Smooth muscle cell of the pulmonary artery (primary cell): ENCODE measurements at places on chromosomes 5 and 9. TPM values are rescaled to one million over a fixed set of nuclear protein-coding genes. Genes with fewer than 3 reads are reported as not detected.

The ORM2 gene
- not detected in 2 replicates for total RNA-seq

The FSTL4 gene
- 0.07 TPM in 1 of 2 replicates, not detected in the other for total RNA-seq

The PCDHB11 gene
- 0.69 and 0.85 TPM in 2 replicates for total RNA-seq

The TMEM252 gene
- not detected in 2 replicates for total RNA-seq

The FOXD4L3 gene
- total RNA-seq = 0.07 and 0.10 TPM in 2 replicates

The PIP5KL1 gene
- total RNA-seq = 1.4 and 3.4 TPM in 2 replicates

The PCDHGA11 gene
- total RNA-seq = 20.6 and 27.7 TPM in 2 replicates

The GLDC gene
- 0.33 and 2.3 TPM in 2 replicates for total RNA-seq

The ASPN gene
- 9.2 and 9.6 TPM in 2 replicates for total RNA-seq

The GHR gene
- total RNA-seq = 2.4 and 6.2 TPM in 2 replicates

The OSMR gene
- 165 and 241 TPM in 2 replicates for total RNA-seq

The CXCL14 gene
- 0.26 TPM in 1 of 2 replicates, not detected in the other for total RNA-seq

The PLPP7 gene
- total RNA-seq = 17.2 and 18.9 TPM in 2 replicates

The RPL35 gene
- total RNA-seq = 831 and 878 TPM in 2 replicates

The PALM2AKAP2 gene
- 25.2 and 42.6 TPM in 2 replicates for total RNA-seq
